ENCODE measurements at places on chromosomes 5 and 9.
A peak's percentile ranks its signal among the peaks of the same experiment; 100 is the strongest.

DNA sequence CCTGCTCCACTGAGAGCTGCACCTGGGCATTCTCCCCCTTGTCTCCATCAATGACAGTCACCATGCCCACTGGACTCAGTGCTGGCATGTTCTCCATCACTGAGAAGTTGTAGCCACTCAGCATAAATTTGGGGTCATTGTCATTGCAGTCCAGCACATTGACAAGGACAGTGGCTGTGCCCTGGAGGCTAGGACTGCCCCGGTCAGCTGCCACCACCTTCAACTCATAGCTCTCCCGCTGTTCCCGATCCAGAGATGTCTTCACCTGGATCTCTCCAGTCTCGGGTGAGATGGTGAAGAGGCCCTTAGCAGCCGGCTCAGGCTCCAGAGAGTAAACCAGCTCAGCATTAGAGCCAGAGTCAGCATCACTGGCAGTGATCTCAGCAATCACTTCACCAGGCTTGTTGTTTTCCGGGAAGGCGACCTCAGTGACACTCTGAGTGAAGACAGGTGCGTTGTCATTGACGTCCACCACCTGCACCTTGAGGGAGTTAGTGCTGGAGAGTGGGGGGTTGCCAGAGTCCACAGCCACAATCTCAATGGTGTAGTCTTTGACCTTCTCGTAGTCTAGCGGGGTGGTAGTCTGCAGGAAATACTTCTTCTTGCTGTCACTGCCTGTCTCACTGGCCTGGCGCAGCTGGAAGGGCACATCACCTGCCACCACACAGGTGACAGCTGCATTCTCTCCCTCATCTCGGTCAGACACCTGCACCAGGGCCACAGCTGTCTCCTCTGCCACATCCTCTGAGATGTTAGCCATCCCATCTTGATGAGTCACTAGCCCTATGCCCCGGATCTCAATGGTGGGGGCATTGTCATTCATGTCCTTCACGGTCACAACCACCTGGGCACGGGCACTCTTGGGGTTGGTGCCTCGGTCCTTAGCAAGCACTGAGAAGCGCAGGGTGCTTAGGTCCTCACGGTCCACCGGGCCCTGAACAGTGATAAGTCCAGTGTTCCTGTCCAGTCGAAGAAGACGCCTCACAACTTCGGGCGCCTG lies 13.5 kb downstream of the PCDH1 start:
- DNase-seq = no peak

GRCh38 chr9:109817846-109818472 lies 38.0 kb downstream of the PALM2AKAP2 start:
- DNase-seq = peak; percentile 39

DNA sequence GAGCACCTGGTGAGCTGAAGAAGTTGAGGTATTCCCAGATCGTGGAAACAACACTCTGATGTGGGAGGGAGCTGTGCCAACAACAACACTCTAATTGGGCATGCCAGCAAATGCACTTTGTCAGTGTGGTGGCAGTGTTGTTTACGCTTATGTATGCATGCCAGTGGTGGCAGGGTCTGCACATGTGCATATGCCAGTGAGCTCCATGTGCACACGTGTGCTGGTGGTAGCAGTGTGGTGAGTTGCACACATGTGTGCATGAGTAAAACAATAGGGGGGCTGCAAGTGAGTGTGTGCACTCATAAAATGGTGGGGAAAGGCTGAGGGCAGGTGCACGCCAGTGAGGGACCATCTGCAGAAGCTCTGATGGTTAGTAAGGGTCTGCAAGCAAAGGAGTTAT lies 134.2 kb downstream of the DMRTA1 start:
- no peak for DNase-seq

DNA sequence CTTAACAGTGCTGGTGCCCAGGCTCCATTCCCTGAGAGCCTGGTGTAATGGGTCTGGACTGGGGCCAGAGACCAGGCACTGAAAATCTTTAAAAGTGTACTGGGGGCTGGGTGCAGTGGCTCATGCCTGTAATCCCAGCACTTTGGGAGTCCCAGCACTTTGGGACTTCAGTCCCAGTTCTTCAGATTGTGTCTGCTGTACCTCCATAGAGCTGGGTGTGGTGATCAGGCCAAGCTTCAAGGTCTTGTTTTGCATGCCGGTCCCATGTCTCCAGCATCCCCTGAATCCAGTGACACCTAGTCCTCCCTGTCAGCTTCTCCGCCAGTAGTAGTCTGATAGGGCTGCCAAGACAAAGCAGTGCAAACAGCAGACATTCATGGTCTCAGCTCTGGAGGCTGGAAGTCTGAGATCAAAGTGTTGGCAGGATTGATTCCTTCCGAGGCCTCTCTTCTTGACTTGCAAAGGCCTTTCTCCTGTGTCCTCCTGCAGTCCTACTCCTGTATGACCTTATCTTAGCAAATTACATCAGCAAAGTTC lies 108.2 kb downstream of the SYK start:
- DNase-seq = no peak

GRCh38 chr9:111356481-111357244 lies 26.6 kb upstream of the OR2K2 start:
- DNase-seq = no peak

DNA sequence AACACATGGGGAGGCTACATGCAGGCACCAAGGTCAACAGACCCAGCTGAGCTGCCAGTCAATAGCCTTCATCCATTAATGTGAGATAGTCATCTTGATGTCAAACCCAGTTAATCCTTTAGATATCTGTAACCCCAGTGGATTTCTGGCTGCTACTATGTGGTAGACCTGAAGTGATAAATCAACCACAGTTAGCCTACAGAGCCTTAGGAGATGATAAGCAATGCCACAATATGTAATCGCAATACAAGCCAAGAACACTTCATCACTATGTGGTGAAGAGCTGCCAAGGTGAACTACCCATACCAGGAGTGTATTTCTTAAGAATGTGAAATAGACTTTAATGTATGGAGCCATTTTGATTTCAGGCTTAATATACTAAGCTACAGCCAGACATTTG lies 1175.5 kb downstream of the DTWD2 start:
- no peak for DNase-seq
